ENCODE measurements at places on chromosomes 2 and 18. TPM values are rescaled to one million over a fixed set of nuclear protein-coding genes. Genes with fewer than 3 reads are reported as not detected.

GRCh38 chr2:11681722-11682589 lies 12.0 kb upstream of the NTSR2 start:
- DNase-seq, result no peak

- no peak for DNase-seq
Observed at GRCh38 chr2:241903121-241904010, 33.8 kb downstream of the RTP5 start.

DNA sequence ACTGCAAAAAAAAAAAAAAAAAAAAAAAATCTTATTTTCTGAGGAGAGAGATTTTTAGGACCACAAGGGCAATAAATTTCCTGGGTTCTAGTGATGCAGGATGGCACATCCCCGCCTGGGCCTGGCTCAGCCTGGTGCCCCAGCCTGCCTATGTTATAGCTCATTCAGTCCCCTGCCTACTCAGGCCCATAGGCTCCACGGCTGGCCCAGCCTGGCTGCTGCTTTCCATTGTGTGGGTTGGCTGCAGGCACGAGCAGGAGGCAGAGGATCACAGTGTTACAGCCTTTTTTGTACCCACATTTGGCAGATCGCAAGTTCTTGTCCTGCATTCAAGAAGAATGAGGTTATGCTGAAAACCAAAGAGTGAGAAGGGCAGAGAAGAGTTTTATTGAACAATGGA lies 2.8 kb upstream of the SULT6B1 start:
- no peak for DNase-seq

DNA sequence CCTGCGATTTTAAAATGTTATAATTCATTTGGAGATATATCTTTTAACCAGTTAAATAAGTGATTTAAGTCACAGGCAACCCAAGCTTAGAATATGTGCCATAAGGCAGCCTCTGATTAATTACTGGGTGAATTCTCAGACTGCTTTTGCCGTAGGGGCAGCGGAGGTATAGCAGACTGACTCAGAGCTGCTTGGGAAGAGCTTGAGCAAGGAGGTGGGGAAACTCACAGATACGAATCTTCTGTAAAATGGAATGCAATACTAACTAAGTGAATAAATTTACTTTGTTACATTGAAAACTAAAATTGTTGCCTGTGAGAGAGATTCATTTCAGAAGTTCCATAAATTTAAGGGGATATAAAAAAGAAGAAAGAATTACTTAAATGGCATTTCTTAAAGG lies 115.4 kb downstream of the KYNU start:
- DNase-seq, result no peak

- no peak for DNase-seq
Observed at GRCh38 chr2:23772056-23772455, 154.9 kb downstream of the ATAD2B start.

The C2orf15 gene
- polyA plus RNA-seq, result 0.63 TPM

The PTPN4 gene
- polyA plus RNA-seq, result 17.5 TPM
